Smooth muscle cell of the brain vasculature (primary cell): ENCODE measurements at places on chromosomes 16 and 17.
A peak's percentile ranks its signal among the peaks of the same experiment; 100 is the strongest.

DNA sequence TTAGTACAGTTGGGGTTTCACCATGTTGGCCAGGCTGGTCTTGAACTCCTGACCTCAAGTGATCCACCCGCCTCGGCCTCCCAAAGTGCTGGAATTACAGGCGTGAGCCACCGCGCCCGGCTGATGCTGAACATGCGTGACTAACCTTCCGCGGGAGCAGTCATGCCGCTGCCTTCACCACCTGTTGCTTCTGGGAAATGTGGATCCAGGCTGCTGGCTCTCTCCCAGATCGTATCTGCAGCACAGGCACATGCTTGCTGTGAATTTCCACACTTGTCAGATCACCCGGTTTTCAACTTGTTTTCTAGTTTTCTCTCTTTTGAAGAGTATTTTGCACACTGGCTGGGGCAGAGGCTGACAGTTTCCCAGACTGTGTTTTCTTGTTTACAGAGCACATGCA, 97.9 kb downstream of the ADCY9 start:
- no peak for DNase-seq

GRCh38 chr17:36632916-36633771, 31.8 kb downstream of the MRM1 start:
- no peak for DNase-seq

DNA sequence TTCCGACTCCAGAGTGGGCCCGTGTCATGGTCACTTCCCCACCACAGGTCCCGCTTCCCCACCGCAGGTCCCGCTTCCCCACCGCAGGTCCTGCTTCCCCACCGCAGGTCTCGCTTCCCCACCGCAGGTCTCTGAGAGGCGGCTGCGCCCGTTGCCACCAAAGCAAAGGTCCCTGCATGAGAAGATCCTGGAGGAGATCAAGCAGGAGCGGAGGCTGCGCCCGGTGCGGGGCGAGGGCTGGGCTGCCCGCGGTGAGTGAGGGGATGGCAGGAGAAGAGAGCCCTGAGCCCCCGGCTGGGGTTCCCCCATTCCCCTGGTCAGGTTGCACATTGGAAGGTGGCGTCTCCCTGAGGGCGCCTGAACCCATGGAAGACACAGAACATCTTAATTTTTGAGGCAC, 17.4 kb upstream of the TCF25 start:
- no peak for DNase-seq

- no peak for DNase-seq
Observed at GRCh38 chr16:22220069-22220440, 14.0 kb downstream of the EEF2K start.

GRCh38 chr16:3478242-3478925, 16.9 kb downstream of the C16orf90 start:
- DNase-seq: no peak

DNA sequence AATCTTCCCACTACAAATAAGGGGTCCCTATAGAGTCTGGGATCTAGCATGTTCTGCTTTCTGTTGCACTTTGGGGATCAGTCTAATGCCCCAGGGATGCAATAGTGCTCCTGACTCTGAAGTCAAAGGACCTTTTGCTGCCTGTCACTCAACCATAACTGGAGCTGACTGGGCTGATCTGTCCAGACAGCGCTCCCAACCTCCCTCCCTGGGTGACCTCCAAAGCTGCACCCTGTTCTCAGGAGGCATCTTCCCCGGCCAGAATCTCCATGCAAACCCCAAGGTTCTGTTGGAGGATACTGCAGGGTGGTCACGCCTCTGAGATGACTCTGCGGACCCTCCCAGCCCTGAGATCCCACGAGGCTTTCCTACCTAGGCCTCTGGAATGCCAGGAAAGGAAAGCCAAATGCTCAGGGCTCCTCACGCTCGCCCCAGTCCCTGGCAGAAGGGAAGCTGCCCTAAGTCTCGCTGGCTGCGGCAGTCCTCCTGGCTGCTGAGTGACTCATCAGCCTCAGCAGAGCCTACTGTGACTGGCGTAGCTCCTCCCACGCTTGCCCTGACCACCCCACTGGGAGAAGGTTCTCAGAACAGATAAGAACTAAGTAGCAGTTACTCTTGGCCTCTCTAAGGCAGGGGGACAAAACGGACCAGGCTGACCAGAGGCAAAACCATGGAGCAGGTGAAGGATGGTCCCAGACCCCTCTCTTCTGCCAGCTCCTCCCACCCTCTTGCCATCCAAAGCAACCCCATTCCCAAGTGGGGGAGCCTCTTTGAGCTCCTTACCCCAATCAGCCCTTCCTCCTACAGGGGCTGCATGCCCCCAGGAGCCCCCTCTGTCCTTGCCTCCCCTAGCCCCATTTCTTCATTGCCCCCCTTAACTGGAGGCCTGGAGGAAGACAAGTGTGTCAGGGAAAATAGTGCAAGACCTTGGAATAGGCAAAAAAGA, 124.1 kb upstream of the TNRC6C start:
- DNase-seq: peak; percentile 59

GRCh38 chr17:41010441-41010840, 1.5 kb upstream of the KRTAP3-1 start:
- no peak for DNase-seq

GRCh38 chr17:11922638-11923037, 74.6 kb downstream of the ZNF18 start:
- DNase-seq: no peak

DNA sequence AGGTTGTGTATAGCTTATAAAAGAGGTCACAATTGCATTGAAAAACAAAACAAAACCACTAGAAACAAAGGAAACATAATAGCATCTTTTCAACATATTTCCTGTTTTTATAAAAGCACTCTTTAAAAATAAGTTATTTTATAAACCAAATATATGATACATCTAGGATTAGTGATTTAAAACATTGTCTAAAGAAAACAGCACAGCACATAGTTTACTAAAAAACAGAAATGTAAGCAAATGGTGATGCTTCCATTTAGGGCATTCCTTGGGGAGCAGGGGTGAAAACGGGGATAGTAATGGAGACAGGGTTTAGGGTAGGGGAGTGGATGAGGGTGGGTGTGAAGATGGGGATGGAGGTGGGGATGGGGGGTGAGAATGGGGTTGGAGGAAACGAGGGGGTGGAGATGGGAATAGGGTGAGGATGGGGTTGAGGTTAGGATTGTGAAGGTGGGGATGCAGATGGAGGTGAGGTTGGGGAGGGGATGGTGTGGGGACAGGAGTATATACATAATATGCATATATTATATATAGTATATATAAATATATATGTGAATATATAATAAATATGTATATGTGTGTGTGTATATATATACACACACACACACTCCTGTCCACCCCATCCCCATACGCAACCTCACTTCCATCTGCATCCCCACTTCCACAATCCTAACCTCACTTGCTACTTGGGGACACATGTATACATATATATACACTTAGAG, 1519.5 kb downstream of the CDH11 start:
- DNase-seq: no peak
